Hematopoietic multipotent progenitor cell treated with erythropoietin and hydrocortisone succinate and interleukin-3 and kit ligand, for 4 days (in vitro differentiated cells): ENCODE measurements at places on chromosomes 7 and 10.
A peak's percentile ranks its signal among the peaks of the same experiment; 100 is the strongest.

DNA sequence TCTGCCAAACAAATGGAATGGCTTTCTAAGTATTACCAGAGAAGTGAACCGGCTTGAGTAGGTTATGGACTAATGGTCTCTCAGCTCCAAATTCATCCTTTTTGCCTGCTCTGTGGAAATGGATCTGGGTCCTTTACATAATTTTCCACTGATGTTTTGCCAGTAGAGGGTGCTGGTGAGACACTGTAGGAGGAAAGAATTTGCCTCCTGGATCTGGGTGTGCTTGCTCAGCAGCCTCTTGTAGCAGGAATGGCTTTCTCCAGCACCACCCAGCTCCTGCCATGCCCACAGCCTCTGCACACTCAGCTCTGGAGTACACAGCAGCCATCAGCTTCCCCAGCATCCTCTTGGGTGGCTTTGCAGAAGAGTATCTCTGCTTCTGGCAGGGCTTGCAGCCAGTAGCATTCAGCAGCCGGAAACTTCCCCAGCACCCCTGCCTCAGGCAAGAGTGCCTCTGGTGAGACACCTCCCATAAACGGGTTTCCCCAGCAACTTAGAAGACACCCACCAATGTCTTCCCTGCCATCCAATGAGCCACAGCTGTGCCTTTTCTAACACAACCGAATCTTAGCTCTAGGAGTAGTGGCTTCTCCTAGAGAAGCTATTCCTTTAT is 235.0 kb upstream of the PLPP4 start:
- peak; percentile 75 for DNase-seq

- DNase-seq = peak; percentile 32
These were observed 18.3 kb downstream of the STEAP1B start for GRCh38 chr7:22481726-22482125.

DNA sequence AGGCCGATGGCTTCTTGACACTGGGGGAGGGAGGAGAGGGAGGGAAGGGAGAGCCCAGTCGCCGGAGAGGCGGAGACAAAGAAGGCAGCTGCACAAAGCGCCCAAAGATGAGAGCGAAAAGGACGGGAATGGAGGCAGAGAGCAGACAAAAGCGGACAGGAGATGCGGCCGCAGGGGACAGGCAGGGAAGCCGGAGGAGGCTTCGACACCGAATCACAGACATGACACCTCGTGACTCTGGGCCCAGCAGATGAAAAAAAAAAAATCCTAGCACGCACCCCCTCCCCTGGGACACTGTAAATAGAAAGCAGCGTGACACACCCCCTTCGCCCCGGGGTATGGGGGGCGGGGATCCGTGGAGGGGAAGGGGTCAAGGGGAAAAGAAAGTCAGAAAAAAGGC is 976 bp downstream of the NAT16 start:
- no peak for DNase-seq

- no peak for DNase-seq
These were observed 186.2 kb upstream of the NAMPT start for GRCh38 chr7:106471021-106471420.
